ENCODE measurements at places on chromosomes 6 and 20.

DNA sequence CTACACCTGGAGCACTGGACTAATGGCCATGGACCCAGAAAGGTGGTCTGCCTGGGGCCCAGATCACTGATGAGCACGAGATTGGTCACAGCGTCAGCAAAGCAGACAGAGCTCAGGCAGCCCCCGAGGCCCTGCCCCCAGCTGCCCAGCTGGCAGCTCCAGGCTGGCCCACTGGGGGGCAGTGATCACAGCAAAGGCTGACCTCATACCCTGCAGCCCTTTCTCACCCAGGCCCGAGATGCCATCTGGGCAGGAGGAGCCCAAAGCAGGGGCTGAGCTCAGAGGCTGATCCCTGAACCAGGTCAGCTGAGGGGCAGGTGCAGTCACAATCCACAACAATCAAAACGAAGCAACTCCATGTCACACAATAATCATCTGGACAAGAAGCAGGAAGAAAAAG lies 4.1 kb downstream of the MAP1LC3A start:
- DNase-seq: no peak

- DNase-seq: no peak
Observed at GRCh38 chr6:73728548-73729205, 32.7 kb downstream of the CD109 start.

DNA sequence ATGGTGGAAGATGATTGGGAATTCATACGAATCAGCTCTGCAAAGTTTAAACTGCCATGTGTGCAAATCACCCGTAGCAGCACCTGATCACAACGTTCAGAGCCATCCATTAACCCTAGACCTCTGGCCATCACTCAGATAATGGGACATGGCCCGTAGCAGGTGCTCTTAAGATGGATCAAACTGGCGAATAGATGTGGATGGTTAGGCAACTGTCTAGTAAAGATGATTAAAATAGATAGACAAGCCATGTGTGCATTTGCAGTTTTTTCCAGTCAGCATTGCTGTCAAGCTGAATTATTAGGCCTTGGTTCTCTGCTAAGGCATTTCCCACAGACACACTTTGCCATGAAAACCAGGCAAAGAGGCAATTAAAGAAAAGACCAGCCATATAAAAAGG lies 40.6 kb upstream of the PHACTR1 start:
- no peak for DNase-seq

DNA sequence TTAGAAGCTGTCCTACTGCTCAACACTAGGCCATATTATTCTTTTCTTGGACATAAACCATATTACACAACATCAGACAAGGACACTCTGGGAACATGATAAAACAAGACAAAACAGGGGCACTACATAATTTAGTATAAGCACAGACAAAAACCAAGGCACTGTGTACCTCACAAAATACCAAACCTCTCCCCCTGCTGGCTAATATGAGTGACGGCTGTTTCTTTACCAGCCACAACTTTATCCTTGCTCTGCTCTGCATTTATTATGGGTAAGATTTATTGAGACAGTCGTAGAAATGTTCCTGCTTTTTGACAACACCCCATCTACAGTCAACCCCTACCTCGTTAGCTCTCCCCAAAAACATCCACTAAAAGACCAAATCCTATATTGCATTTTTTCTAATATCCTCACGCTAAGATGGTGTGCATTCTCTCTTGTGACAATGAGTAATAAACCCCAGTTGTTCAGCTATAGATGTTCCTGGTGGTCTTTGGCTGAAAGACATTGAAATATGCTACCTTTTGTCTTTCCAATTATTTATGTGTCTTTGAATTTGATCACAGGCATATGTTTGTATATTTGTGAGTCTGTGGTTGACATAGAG lies 23.8 kb upstream of the POLR1H start:
- DNase-seq: no peak

- peak; percentile 41 for DNase-seq
Observed at GRCh38 chr20:34824806-34825529, 483 bp downstream of the NCOA6 start.

DNA sequence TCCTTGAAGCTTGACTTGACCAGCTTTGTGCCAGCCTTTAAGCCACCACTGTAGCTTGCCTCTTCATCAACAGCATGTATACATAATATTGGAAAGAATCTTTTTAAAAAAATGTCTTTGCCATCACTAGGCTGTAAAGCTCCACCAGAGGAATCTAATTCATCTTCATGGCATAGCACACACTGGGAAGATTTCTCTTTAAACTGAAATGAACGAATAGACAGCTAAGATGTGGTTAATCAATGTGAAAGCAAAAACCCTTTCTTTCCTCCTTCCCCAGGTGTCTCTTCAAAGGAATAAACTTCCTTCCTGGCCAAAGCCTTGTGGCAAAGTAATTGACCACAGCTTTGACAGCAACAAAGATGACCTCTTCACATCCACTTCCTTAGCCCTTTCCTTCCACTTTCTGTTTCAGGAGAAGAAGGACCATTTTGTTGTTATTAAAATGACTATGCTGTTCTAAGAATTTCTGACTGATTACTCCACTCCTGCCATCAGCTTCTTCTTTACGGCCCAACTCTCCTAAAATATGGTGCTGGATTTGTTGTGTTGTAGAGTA lies 428.7 kb upstream of the SOX4 start:
- no peak for DNase-seq

All from pons (tissue), 1 donor.